Coronary artery (tissue), 2 donors: ENCODE measurements at places on chromosomes 3 and 15.

DNA sequence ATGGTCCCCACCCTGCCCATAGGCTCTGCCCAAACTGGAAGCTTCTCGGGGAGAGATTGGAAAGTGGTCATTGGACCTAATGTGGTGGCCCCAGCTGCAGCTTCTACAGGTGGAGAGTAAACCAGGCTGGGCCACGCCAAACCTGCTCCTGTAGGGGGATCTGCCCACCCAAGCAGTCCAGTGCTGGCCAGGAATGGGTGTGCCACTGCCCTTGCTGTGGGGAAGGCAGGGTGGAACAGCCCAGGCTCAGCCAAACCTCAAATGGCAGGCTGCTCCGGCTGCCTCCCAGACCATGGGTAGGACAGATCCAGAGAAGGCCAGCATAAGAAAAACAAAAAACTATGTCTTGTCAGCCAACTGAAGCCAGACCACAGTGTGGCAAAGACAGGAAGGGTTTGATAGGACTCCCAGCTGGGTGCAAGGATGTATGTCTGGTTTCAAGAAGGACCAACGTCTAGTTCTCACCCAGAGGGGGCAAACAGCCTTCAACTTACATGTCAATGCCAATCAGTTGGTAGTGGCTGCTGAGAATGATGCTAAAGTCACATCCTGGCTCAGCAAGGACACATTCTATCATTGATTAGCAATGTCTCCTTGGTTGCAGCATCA lies 267.3 kb downstream of the UACA start:
- DNase-seq = no peak

DNA sequence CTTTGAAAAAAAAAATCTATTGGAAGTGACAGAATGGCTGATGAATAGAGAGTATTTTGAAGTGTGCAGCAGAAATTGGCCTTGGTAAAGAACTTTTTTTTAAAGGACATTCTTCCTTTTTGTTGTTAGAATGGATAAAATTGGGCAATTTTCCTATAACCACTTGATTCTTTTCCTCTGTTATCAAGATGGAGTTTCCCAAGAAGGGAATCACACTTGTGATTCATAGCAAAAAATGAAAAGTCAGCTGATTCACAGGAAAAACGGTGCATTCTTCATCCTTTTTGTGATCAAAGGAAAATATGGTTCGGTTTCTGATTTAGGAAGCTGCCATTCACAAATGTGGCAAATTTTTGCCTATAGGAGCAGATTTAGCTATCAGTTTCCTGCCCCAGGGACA lies 486.8 kb downstream of the GBE1 start:
- DNase-seq = no peak

DNA sequence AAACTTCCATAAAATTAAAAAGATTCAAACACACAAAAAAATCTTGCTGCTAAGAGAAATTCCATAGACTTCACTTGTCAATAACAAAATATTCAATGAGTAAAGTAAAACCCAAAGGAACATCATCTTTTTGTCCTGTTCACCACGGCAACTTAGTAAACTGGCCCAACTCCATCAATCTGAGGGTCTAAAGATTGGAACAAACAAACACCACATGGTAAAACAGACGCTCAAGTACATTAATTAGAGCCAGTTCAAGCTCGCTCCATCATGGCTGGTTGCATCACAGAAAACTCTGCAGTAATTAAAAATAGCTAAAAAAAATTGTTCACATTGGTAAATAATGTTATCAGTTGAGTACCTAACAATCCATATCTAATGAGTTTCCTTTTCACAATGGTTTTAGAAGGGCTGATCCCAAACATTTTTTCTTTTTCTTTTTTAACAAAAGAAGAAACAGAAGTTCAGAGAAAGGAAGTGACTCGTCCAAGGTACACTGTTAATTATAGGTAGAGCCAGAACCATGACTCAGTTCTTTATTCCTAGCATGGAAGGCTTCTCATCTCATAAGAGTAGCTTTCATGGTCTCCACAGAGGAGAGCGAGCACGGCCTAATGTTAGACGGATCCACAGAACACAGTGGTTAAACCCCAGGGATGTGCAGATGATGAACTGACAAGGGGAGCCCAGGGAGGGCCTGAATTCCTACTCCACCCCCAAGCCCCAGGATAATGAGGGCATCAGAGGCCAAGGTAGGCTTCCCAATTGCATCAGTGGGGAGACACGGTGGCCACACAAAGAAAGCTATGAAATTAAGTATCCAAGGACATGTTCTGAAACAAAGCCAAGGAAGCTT lies 79.2 kb upstream of the ARHGEF3 start:
- peak; percentile 52 for DNase-seq

DNA sequence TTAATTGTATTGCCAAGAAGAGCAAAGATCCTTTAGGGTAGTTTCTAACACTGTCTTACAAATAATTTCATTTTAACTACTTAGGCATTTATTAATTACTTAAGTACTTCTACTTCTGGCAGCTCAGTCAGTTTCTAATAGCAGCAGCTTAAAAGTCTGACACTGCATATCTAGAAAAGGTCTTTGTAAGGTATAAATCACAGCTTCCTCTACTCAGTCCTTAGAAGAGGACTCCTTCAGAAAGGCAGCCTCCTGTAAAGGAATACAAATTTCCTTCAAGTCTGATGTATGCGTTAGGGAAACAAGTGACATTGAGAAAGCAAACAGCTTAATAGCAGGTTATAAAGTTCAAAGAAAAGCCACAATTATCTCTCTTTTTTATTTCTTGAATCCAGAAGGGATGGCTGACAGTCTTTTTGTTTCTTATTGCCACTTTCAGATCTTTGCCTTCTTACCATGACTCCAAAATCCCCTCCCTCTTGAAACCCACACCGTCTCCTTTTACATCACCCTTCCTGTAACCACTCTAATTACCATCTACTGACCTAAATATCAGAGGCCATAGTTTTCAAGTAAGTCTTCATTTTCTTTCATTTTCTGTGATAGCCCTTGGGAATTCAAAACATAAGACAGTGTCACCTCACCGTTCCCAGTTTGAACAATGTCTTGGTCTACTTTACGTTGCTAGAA lies 109.5 kb downstream of the CGGBP1 start:
- no peak for DNase-seq

DNA sequence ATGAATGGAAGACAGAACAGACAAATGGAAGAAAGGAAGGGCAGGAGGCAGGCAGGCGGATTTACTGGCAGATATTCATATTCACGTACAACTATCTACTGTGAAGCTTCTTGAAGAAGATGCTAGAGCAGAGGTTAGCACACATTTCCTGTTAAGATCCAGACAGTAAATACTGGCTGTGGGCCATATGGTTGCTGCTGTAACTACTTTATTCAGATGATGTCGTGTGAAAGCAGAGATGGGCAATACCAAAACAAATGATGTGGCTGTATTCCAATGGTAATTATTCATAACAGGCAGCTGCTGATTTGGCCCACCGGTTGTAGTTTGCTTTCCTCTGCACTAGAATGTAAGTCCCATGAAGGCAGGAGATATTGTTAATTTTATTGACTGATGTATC lies 115.7 kb upstream of the PRTG start:
- DNase-seq = no peak
